Ovary (tissue), 10 donors: ENCODE measurements at places on chromosomes 3 and 15.

GRCh38 chr3:170426240-170426797 is 7.7 kb downstream of the CLDN11 start:
- no peak for DNase-seq

DNA sequence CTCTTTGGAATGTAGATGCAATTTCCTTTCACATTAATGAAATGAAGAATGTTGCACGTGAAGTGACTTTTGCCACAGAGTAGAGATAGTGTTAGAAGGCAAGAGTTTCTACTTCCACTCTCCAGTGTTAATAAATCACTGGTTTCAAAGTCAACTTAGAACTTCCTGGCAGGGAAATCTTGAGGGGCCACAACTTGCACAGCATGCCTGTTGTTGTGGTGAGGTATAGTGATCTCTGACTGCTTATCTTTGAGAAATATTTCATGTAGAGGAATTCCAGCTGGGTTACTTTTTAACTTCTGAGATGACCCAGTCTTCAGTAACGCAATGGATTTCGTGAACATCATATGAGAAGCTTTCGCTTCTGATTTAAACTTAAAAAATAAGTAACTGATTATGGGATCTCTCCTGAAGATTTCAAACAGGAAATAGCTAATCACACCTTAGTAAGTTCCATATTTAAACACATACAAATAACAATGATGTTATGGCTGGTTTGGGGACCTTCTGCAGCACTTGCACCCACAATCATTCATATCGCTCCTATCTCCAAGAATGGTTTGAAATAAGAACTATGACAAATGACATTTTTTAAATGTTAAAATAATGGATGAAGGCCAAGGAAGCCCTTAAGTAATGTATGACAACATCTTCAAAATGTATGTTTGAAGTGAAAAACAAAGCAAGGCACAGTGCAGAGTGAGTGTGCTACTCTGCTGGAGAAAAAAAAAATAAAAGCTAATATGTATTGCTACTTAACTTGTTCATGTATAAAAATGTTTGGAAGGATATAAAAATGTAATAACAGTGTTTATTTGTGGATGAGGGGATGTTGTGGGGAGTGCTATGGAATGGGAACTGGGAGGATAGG is 726.5 kb upstream of the NECTIN3 start:
- DNase-seq, result no peak

GRCh38 chr3:10419637-10420232 is 85.7 kb downstream of the ATP2B2 start:
- no peak for DNase-seq

DNA sequence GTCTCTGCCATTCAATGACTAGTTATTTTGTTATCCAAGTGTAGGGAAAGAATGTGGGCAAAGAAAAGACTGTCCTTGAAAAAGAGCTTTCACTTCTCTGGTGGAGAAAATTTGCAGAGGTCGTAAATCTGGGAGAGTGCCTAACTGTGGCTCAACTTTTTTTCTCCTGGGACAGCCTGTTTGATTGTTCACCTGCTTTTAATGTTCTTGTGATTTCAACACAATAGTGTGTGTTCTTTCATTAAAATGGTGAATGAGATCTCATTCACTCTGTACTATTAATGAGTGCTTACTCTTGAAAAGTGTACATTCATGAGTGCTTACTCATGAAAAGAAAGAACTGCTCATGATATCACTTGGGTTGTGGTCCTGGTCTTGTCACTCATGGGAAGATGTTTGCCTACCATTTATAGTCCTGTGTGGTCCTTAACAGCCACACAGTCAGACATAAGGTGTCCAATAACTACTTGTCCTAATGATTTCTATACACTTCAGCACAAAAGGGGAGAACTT is 567.3 kb downstream of the GRM7 start:
- no peak for DNase-seq

DNA sequence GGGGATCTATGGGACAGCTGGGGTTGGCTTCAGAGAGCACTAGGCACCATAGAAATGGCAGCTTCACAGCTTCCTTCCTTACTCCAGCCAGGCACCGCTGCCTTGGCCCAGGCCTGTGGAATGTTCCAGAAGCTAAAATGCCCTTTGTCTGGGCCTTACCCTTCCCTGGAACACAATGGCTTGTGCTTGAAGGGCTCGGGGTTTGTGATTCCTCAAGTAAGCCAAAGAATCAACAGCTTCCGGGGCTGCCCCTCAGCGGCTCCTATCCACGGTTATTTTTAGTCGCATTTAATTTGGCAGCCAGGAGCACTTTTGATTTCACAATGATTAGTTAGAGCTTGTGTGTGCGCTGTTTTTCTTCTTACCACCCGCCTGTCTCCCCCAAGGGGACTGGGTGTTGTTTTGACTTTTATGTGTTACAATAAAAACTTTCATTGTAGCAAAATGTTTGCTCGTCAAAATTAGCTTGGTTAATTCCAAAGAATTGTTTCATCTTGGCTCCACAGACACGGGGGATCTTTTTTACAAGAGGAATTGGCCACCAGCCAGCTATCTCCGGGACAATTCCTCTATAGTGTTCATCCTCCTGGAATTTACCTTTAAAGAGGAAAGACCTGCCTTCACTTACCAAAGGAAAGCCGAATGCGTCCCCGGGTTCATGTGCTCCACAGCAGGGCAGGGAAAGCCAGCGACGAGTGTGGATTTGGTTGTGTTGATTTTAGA is 73.8 kb downstream of the TLE3 start:
- DNase-seq, result no peak

- no peak for DNase-seq
Measured at GRCh38 chr3:66140743-66141372, 79.9 kb upstream of the SLC25A26 start.

DNA sequence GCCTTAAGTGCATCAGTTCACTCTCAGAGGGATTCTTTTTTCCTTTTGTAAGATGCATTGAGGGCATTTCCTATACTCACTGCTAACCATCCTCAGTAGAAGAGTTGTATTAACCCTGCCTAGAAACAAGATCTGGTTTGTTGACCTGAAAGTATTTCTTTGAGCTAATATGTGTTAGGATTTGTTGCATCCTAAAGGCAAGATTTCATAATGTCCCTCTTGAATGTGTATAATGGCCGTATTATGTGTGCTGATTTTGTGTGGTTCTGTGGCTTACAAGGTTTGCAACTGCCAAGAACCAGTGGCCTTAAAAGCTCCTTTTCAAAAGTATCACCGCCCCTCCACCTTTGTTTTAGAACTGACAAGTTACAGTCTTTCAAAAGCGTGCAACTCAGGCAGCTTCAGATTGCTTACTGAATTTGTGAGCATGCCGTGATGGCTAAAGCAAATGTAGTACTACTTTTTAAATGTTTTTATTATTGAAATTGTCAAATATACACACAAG is 182.0 kb upstream of the BHLHE40 start:
- no peak for DNase-seq

DNA sequence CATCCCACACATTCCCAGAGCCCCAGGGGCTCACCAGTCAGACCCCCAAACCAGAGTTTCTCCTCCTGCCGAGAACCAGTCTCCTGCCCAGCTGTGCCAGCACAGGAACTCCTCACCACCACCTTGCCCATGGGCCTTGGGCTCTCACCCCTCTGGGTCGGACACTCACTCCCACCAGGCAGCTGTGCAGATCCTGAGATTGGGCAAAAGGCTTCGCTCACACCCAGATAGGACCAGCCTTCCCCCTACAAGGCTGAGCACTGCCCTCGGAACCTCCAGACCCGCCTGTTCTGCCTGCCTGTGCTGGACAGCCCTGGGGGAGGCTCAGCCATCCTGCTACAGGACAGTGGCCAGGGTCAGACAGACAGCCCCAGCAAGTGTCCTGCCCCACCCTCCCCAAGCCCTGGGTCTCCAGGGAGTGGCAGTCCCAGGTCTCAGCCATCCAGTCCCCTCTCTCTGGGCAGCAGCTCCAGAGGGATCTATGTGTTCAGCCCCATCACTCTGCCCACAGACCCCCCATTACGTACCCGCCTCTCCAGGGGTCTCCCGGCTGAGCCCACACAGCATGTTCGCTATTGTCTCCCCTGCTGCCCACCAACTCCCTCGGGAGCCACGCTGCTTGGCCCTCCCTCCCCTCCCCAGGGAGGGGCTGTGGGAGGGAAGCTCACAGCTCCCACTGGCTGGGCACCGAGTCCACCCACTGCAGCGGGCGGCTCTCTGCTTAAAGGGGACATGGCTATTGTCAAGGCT is at the start of gene GRIP2:
GRIP2 (minus strand) TSS at position 601 of the 750 bp plus-strand sequence; CDS start at position 567, 34 bp downstream.
- no peak for DNase-seq

GRCh38 chr3:36434687-36435426 is 54.6 kb downstream of the STAC start:
- DNase-seq, result no peak

- DNase-seq, result no peak
Measured at GRCh38 chr3:190017521-190018288, 103.0 kb downstream of the P3H2 start.

DNA sequence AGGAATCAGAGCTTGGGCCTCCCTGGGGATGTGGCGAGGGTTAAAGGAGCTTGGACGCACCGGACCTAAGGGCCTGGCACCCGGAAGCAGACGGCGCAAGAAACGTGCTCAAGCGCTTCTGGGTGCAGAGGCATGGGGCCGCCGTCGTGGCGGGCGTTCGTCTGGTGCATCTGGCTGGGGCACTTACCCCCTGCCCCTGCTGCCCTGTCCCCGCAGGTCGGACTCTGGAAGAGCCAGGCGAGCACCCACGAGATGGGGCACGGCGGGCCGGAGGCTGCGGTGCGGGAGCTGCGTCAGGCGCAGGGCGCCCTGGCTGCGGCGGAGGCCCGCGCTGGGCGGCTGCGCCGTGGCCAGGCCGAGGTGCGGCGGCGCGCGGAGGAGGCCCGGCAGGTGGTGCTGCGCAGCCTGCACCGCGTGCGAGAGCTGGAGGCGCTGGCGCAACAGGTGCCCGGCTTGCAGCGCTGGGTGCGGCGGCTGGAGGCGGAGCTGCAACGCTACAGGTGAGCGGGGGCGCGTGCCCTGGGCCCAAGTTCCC is 2.5 kb downstream of the EFCC1 start:
- peak; percentile 58 for DNase-seq

GRCh38 chr3:58234516-58234931 is 3.1 kb upstream of the ABHD6 start:
- DNase-seq, result no peak

GRCh38 chr3:98982351-98982750 is 80.9 kb upstream of the DCBLD2 start:
- no peak for DNase-seq
